ENCODE measurements at places on chromosomes 4 and X.

GRCh38 chr4:8914461-8915171, 43.0 kb upstream of the HMX1 start:
- DNase-seq: no peak

- DNase-seq: no peak
Observed at GRCh38 chr4:102042871-102043802, 252.6 kb downstream of the BANK1 start.

DNA sequence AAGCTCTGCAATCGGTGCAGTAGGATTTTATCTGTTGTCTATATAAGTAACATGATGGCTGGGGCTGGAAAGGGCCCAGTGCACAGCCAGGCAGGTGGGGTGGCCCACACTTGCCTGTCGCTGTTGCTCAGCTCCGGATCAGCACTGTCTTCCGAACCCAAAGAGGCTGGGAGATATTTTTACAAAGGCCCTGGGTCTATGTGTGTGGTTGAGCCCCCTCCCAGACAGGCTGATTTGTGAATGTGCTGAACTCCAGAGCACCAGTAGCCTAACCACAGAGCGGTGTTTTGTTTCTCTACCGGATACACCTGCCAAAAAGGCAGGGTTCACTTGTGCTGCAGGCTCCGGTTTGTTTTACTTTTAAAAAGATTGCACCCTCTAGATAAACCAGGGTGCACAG, 33.5 kb upstream of the CHRNA9 start:
- DNase-seq: no peak

DNA sequence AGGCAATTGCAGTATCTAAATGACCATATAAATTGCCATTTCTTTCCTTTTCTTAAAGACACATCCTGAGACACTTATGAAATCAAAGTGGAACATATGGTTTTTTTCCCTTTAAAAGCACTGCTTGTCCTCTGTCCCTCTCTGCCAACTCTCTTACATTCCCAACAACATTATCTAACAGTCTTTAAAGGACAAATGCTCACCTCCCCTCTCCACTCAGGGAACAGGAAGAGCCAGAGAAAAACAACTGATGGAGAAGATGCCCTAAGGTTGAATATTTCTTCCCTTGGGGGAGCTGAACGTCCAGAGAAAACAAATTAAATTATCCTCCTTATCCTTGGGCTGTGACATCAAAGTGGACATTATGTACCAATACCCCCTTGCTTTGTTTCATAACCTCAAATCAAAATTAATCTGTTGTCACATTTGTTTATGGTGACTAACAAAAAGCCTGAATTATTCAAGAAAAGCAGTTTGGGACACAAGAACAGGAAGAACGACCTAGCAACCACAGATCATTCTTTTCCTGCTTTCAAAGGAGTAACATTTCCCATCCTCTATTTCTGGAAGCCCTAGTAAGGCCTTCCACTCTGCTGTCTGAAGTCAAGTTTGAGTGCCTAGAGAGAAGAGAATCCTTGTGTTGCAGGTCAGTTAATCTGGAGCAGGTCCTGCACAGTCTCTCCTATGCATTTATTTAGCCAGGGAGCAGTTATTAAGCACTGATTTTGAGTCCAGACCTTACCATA, 52.6 kb upstream of the PAGE1 start:
- DNase-seq: no peak

DNA sequence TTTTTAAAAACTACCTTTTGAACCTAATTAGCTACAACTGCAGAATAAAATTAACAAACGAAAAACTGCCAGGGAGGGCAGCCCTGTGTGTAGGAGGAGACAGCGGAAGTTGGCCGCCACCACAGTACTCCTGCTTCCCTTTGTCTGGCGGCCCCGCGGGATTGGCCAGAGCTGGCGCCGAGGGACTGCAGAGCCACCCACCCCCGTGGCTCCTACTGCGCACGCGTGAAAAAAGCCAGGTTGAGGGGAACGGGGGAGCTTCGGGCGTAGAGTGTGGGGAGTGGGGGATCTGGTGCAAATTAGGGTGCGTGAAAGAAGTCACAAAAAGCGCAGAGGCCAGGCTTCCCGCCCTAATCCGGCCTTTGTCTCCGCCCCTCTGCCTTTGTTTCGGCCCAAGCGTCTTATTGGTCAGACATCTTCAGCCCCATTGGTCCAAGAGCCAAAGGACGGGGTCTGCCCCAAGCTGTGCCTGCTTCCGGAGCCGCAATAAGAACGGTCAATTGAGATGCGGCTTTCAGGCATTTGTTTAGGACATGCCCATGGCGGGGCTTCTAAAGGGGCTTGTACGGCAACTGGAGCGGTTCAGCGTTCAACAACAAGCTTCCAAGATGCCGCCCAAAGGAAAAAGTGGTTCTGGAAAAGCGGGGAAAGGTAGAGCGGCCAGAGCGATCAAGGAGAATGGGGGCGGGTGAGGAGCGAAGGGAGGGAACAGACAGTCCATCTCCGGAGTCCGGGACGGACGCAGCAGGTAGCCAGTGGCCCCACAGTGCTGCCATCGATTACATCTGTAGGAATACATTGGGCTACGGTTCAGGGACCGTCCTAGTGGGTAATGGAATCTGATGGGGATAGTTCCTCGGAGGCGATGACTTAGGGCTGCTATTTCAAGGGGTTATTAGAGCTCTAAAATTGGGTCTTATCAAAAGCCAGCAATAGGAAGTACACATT, at the start of gene PIN4:
Gene PIN4 (plus strand): TSS at position 580 of the 948 bp plus-strand sequence. CDS start 29 bp downstream, at position 609.
- peak; percentile 98 for DNase-seq

DNA sequence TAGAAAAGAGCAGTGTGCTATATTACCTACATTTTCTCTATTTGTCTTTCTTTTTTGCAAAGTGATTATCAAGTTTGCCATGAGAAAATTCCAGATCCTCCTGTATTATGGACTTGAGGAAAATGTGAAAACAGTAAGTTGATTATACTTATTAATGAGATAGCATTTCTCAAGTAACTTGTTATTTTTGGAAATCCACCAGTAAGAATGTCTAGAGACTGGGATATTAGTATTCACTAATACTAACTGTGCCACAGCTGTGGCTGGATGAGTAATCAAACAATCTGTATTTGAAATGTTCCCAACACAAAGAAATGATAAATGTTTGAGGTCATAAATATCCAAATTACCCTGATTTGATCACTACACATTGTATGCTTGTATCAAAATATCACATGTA, 147.0 kb upstream of the CTSO start:
- no peak for DNase-seq

GRCh38 chr4:40769266-40769665, 19.5 kb downstream of the NSUN7 start:
- DNase-seq: no peak

GRCh38 chrX:36861601-36862000, 146.6 kb upstream of the FAM47C start:
- DNase-seq: no peak

- DNase-seq: no peak
Observed at GRCh38 chr4:73612032-73612431, 8.2 kb downstream of the RASSF6 start.

DNA sequence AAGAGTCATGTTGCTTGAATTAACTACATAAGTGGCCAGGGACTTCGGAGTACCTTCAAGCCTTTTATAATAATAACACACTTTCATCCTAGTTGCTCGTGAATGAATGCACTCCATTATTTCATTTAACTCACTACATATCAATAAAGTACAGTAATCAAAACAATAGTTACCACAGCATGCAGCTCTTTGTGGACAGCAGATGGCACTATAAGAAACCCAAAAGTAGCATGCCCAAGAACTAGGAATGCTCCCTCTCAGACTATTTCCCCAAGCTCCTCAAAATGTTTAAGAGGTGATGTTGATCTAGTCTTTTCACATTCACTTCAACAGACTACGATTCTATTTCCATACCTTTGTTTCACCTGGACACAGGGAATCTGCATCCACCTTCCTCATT, 500.8 kb upstream of the DIAPH2 start:
- DNase-seq: no peak

DNA sequence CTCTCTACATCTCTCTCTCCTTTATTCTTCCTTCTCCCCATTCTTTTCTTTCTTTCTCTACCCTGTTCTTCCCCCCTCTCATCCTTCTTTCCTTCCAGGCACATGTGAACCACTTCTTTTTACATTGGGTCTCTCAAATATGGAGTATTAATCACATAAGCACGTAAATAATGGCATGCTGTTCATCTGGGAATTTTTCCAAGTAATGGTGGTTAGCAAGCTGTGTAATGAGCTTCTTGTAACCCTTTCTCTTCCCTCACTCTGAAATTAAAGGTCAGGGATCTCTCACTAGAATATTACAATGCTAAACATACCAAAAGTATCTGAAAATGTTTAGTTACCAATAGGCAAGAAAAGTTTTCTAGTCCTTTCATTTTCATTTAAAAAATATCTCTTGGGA, 239.9 kb upstream of the TEX13A start:
- no peak for DNase-seq

GRCh38 chr4:83124111-83124780, 9.7 kb upstream of the PLAC8 start:
- DNase-seq: no peak

DNA sequence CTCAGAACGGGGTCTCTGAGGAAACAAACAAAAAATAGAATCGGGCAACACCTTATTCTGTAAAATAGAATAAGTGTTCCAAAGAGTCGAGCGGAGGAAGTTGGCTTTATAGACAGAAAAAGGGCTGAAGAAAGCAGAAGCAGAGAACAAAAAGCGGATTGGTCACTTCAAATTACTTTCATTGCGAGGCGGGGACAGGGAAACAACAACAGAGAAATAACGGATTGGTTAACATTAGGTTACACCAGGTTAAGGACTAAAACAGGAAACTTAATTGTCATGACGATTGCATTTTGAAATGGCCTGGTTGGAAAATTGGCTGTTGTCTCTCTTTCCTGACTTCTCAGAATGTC, 433 bp upstream of the COQ2 start:
- DNase-seq: no peak

DNA sequence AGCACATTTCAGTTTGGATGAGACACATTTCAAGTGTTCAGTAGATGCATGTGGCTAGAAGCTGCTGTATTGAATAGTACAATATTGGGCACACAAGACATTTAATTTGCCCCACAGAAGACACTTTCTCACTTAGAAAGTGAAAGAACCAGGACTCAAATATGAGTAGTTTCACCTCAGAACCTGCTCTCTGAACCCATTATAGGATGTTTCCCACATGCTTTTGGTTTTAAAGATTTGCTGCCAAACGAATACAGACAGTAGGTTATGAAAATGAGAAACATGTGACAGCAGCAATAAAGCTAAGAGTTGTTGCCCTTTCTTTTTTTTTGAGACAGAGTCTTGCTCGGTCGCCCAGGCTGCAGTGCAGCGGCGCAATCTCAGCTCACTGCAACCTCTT, 32.3 kb downstream of the C4orf54 start:
- DNase-seq: no peak

GRCh38 chr4:89254847-89255246, 52.8 kb downstream of the GPRIN3 start:
- no peak for DNase-seq

DNA sequence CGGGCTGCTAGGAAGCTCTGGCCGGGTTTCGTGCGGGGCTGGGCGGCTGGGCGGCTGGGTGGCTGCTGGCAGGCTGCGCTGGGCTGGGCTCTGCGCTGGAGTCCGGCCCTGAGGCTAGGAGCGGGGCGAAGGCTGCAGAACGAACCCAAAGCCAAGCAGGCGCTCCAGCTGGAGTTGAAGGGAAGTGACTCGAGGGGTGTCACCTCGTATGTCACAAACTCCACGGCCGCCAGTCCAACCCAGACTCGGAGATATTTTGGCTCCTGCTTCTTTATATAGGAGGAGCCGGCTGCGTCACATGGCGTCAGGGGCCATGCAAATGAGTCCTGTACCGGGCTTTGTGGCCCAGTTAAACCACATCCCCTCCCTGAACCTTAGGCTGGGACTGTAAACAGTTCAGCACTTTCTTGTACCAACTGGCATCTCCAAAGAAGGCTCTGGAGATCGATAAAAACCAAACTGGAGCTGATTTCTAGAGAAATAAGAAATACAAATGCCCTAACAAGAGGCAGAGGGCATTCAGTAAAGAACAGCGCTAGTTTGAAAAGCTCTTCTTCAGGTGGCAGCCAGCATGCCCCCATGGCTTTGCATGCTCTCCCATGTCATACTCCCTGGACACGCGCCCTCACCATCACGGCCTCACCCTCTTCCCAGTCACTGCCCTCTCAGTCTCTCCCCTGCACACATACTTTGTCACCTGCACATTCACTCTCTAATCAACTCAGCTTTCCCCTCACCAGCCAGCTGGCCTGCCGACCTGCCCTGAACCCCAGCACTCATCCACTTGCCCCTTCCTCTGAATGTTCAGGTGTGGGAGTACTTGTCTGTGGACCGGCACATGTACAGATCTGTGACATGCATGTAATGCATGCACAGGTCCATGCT, 58.5 kb downstream of the TSC22D3 start:
- no peak for DNase-seq

DNA sequence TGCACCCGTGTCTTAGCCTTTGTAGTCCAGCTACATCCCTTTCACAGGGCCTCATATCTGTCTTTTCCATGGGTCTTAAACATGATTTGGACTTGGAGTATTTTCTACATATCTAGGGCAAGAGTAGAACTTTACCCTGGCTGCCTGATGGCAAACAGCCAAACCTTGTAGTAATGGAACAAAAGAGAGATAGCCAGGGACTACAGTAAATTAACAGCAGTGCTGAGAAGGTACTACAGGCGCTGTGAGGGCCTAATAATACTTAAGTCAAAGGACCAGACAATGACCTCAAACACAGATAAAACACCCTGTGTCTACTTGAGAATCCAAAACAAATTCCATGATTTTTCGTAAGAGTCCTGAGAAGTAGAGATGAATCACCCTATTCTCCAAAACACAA, 111.0 kb upstream of the WDR17 start:
- no peak for DNase-seq

DNA sequence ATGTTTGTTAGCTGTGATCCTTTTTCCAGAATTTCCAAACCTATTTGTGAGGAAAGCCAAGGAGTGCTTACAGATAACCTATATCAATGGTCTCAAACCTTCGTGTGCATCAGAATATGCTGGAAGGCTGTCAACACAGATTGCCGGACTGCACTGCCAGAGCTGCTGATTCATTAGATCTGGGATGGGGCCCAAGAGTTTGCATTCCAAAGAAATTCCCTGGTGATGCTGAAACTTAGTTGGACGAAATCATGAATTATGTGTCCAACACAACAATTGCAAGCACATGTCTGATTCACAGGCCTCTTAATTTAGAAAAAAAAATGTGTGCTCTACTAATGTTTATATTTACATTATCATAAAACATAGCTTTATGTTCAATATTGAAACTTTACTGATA, 544.0 kb upstream of the AMOT start:
- no peak for DNase-seq

- no peak for DNase-seq
Observed at GRCh38 chrX:8868070-8868773, 67.0 kb upstream of the FAM9A start.
